GM23338 (cell line): ENCODE measurements at places on chromosomes 7 and 10. TPM values are rescaled to one million over a fixed set of nuclear protein-coding genes. Genes with fewer than 3 reads are reported as not detected.

DNA sequence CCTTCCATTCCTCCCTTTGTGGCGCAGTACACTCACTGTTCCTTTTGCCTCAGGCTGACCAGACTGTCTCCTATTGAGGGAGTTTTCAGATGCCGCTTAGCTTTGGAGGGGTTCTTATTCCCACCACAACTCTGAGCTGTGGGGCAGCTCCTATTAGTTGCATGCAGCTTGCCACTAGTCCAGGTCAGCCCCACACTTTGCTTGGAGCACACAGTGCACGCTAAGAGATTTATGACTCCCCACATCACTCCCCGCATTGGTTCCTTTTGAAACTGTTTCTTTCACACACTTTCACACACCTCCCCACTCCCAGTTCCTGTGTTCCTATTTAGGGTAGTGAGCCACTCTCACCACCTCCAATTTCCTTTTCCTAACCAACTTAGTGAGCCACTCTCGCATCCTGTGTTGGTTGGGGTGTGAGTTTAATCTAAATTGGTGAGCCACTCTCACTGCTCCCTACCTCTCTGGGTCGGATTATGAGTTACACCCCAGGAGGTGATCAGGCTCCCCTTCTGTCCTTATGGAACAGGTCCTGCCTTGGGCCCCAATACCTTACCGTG is 10.4 kb upstream of the ZNF485 start:
- no peak for DNase-seq

- DNase-seq, result no peak
These were observed 117.5 kb upstream of the HGF start for GRCh38 chr7:81887098-81888090.

GRCh38 chr10:69912589-69912988 is 110.9 kb downstream of the COL13A1 start:
- DNase-seq, result no peak

- DNase-seq, result no peak
These were observed 23.6 kb downstream of the AKR1B1 start for GRCh38 chr7:134435161-134435920.

DNA sequence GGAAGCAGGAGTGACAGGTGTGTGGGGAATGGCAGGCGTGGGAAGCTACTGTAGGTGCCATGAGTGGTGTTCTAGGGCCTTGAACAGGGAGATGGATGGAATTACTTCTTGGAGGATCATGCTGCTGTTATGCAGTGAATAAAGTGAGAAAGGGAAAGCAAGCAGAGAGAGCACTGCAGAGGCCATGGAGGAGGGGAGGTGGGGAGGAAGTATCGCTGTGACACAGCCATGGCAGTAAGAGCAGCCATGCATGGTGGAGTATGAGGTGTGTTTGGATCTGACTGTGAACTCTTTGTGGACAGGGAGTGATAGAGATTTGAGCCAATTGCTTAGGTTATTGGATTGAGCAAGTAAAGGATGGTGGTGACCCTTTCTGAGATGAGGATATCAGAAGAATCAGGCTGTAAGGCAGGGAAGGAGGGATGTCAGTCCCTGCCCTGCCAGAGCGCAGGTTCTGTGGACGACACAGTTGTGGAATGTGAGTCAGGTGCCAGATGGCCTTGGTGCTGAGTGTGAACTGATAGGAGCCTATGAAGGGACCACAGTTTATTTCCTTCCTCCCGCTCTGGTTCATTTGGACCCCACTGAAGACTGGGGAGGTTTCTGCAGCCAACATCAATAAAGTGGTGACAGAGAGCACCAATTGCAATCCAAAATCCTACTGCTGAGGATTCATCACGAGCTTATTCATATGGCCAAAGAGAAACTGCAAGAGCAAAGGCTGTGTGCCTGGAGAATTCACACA is 105.5 kb upstream of the TMEM72 start:
- no peak for DNase-seq

- no peak for DNase-seq
These were observed 43.8 kb upstream of the DMBT1 start for GRCh38 chr10:122516734-122517133.

GRCh38 chr7:127996253-127997071 is 34.8 kb downstream of the LRRC4 start:
- DNase-seq, result no peak

GRCh38 chr7:114830952-114831351 is 90.9 kb upstream of the MDFIC start:
- DNase-seq, result no peak

- DNase-seq, result no peak
These were observed 596.4 kb upstream of the GHITM start for GRCh38 chr10:83542774-83543411.

GRCh38 chr10:119403921-119404320 is 138.6 kb downstream of the RGS10 start:
- DNase-seq, result no peak

- DNase-seq, result no peak
These were observed 92.9 kb downstream of the DNAJB6 start for GRCh38 chr7:157429680-157430224.

- no peak for DNase-seq
These were observed 434.7 kb downstream of the TNS3 start for GRCh38 chr7:47147213-47147631.

DNA sequence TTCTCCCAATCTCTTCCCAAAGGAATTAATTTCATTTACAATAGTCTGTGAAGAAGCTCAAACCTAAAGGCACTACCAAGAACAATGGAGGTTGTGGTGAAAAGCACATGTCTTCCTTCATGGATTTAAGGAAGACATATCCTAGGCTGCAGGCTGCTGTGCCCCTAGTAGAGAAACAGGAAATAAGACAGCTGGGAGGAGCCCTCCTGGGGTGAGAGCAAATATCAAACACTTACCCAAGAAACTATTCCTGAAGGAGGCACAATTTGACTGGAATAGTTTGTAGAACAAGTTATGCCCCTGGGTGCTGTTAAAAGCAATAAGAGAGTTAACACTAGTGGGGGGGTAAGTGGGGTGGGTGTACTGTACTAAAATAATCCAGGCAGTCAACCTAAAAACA is 30.1 kb downstream of the PDZD8 start:
- peak; percentile 66 for DNase-seq

- no peak for DNase-seq
These were observed 20.4 kb downstream of the SSMEM1 start for GRCh38 chr7:130227883-130228575.

- no peak for DNase-seq
These were observed 95.0 kb downstream of the CABCOCO1 start for GRCh38 chr10:61757525-61758397.

DNA sequence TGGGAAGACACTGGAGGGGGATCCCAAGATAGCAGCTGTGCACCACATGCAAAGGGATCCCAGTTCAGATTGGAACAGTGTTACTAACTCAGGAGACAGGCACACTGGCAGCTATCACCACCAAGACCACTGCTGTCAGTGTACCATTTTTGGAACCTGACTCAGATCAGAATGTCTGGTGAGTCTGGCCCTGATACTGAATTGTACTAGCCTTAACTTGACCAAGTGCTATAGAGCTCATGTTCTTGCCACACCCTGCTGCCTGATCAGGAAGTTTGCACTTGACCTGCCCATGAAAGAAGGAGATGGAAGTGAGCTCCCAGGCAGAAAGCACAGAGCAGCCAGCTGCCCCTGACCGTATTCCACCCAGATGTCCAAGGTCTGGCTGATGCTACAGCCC is 4.8 kb upstream of the PRRT4 start:
- no peak for DNase-seq

GRCh38 chr10:56745490-56745889 is 384.4 kb upstream of the ZWINT start:
- no peak for DNase-seq

GRCh38 chr7:79185605-79186004 is 267.9 kb downstream of the MAGI2 start:
- no peak for DNase-seq

DNA sequence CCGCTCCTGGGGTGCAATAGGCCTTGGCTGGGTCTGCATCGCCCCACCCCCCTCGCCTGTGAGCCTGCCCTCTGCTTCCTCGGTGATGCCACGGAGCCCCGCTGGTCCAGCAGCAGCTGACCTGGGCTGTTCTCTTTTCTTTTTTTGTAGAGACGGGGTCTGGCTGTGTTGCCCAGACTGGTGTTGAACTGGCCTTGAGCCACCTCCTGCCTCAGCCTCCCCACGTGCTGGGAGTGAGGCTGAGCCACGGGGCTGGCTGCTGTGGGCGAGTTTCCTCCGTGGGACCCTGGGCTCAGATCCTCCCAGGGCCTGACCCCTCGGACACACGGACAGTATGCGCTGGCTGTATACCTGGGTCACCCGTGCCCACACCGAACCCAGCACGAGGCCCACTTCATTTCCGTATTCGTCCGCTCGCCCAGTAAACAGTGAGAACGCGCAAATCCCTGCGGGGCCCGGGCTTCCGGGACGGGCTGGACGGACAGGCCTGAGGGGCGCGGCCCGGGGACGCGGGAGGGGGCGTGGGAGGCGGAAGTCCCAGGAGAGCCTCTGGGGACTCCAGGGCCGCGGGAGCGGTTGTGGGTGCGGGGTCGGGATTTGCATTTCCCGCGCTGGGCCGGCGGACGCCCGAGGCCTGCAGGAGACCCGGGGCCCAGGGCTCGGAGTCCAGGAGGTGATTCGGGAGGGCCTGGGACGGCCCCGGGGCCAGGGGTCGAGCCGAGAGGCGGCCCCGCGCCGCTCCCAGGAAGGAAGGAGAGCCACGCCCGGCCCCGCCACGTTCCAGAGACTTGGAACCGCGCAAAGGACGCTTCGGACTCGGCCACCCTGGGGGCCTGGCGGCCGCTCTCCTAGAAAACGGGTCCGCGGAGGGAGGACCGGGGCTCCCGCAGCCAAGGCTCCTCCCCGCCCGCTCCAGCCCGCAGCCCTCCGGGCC is 57.7 kb upstream of the DNAJB6 start:
- DNase-seq, result peak; percentile 68

GRCh38 chr10:62354916-62355315 is 19.3 kb upstream of the ZNF365 start:
- no peak for DNase-seq

- DNase-seq, result peak; percentile 41
These were observed 58.7 kb downstream of the ZRANB1 start for GRCh38 chr10:125000366-125001312.

The PRPF18 gene
- 13.5 and 17.2 TPM in 2 replicates for total RNA-seq

The TRIM74 gene
- total RNA-seq, result not detected in 2 replicates

The SLC26A5 gene
- 0.49 and 0.58 TPM in 2 replicates for total RNA-seq

The STOX1 gene
- 2.2 and 2.7 TPM in 2 replicates for total RNA-seq

The TLX1 gene
- not detected in 2 replicates for total RNA-seq

The MEOX2 gene
- total RNA-seq, result 1.2 and 2.1 TPM in 2 replicates

The GSTO2 gene
- 30.7 and 39.3 TPM in 2 replicates for total RNA-seq
